Uterus (tissue), 4 donors: ENCODE measurements at places on chromosomes 12 and 14.

DNA sequence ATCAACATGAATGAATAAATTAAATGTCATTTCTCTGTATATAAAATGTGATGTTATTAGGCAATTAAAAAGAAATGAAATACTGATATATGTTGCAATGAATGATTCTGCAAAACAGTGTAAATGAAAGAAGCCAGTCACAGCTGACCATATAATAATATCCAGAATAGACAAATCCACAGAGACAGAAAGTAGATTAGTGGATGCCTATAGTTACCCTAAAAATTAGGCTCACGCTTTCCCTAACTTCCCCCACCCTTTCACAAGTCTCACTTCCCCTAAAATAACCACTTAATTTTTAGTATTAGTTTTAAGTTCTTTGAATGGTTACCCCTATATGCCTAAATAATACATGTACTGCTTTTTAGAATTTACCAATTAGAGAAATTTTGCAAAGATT, 348.9 kb upstream of the FAR2 start:
- no peak for DNase-seq

DNA sequence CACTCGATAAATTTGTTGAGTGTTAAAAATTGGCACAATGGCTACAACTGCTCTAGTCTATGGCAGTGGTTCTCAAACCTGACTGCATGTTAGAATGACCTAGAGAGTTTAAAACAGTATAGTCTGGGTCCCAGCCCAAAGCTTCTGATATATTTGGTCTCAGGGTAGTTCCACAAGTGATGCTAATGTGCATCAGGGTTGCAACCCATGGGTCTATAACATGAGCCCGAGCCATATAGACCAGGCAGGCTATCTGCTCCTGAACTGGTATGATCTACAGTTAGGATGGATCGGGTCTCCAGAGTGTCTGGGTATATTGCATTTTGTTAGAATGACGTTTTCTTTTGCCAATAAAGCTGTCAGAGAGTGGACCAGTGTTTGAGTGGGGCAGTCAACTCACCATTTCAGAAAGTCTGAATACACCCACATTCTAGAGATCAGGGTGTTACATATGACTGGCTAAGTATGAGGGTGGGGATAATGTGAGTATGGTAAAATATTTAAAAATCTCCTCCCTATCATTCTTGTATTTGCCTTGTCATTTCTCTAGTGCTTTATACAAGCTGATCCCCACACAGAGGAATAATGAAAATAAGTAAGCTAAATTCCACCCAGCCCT, 80.9 kb downstream of the FRMD6 start:
- DNase-seq = no peak

- no peak for DNase-seq
Observed at GRCh38 chr12:32560520-32560919, 118.6 kb upstream of the DNM1L start.

GRCh38 chr12:81245458-81245857, 167.6 kb downstream of the ACSS3 start:
- DNase-seq = peak; percentile 76

DNA sequence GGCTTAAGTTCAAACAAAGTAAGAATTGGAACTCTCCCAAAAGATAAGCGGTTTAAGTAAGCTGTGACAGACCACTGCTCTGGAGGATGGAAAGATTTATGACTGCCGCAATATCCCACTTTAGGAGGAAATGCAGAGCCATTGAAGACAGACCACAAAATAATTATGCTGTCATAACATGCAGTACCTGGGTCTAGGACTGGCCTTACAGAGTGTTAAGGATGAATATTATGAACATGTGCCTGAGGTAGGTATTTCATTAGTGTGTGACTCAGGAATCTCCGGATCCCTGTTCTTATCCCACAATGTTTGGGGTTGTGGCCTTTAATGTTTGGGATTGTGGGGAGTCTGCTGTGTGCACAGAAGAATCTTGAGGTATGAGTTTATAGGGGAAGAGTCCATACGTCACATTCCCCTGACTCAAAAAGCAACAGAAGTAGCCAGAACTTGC, 114.9 kb downstream of the SAMD4A start:
- DNase-seq = no peak

- no peak for DNase-seq
Observed at GRCh38 chr14:22039938-22040780, 366.5 kb upstream of the OR4E1 start.

DNA sequence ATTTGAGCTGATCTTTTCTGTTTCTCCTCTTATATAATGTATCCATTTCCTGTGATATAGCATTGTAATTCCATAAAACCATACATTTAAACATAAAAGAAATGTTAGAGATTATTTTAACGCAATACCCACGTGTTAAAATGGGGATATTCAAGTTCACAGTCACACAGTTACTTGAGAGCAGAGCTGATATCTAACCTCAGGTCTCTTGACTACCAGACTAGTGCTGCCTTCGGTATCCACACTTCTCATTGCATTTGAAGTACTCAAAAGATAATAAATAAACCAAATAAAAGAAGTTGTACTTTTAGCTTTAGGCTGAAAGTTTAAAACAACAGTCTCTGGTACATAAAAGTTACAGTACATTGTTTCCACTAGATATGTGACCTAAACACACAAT, 2.9 kb downstream of the CLECL1 start:
- no peak for DNase-seq

GRCh38 chr12:111570084-111570961, 28.8 kb downstream of the ATXN2 start:
- DNase-seq = no peak

DNA sequence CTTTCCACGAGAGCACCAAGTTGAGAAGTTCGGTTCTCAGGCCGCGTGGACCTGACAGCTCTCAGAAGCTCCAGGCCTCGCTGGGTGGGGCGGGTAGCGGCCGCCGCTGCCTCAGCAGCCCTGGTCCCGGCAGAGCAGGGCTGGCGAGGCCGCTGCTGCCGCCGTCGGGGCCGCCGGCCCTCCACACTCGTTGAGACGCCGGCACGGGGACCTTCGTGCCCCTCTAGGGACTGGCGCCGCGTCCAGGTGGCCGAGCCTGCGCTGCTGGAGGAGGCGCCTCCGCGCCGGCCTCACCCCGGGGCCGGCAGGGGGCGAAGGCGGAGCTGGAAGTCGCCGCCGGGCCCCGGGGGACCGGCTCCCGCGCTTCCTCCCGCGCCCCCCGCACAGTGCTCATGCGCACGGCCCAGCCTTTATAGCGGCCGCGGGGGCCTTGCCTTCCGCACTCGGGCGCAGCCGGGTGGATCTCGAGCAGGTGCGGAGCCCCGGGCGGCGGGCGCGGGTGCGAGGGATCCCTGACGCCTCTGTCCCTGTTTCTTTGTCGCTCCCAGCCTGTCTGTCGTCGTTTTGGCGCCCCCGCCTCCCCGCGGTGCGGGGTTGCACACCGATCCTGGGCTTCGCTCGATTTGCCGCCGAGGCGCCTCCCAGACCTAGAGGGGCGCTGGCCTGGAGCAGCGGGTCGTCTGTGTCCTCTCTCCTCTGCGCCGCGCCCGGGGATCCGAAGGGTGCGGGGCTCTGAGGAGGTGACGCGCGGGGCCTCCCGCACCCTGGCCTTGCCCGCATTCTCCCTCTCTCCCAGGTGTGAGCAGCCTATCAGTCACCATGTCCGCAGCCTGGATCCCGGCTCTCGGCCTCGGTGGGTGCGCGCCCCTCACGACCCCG, at the start of gene COCH:
Gene COCH, plus strand, starts transcription at position 440 of the 879 bp plus-strand sequence. Its CDS starts 380 bp downstream, at position 820.
- DNase-seq = no peak

GRCh38 chr14:79658221-79658620, 553.1 kb downstream of the DIO2 start:
- no peak for DNase-seq

DNA sequence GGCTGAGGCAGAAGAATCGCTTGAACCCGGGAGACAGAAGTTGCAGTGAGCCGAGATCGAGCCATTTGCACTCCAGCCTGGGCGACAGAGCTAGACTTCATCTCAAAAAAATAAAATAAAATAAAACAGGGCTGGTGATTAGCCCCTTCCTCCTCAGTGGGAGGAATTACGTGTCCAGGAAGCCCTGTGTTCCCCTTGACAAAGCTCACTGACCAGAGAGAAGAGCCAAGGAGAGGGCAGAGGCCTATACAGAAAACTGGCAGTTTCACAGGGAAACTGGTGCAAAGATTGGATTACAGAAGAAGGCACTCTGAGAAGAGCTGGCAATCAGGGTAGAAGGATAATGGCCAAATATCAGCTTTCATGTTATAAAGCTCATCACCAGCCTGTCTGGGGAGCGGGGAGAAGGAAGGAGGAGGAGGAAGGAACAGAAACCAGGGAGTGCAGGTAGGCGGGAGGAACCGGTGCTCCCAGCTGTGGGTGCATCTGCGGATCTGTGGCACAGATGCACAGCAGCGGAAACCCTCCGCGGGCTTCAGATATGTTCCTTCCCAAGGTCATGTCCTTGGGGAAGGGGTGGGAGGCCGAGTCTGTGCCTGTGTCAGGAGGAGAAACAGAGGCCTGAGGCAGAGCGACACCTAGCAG, 6.7 kb downstream of the RAB15 start:
- no peak for DNase-seq
